ENCODE measurements at places on chromosomes 5 and 9.

DNA sequence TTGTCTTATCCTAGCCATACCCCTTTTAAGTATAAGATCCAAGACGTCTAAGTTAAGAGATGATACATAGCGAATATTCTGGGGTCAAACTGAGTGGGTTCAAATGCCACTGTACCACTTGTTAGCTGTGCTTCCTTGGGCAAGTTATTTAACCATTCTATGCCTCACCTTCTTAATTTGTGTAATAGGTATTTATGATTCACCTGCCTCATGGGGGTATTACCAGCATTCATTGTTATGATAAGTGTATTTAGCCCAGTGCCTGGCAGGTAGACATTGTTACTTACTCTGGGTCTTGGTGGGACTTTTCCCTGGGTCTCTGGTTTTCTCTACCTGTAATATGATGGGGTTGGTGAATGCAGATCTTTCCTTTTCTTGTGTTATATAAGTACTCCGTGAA is 3.8 kb downstream of the LARP1 start:
- no peak for DNase-seq

DNA sequence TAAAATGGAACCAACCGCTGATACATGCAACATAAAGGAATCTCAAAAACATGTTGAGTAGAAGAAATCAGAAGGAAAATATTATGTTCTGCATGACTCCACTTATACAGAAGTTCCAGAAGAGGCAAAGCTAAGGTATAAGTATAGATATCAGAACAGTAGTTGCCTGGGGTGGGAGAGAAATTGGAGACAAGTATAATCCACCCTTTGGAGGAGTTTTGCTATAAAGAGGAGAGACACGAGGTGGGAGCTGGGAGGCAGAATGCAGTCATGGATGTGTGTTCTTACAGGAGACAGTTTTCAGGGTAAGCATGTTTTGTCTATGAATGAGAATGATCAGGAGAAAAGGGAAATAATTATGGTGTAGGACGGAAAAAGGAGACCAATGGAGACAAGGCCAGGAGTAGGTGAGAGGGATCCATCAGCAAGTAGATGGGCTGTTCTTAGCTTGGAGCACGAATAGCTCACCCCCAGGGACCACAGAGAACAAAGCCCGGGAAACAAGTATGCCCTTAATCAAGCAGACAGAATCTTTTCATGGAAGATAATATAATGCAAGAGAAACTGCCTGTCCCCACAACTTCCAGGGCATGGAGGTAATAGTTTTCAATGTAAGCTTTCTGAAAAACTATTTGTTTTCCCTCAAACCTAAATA is 72.2 kb downstream of the MED27 start:
- no peak for DNase-seq

DNA sequence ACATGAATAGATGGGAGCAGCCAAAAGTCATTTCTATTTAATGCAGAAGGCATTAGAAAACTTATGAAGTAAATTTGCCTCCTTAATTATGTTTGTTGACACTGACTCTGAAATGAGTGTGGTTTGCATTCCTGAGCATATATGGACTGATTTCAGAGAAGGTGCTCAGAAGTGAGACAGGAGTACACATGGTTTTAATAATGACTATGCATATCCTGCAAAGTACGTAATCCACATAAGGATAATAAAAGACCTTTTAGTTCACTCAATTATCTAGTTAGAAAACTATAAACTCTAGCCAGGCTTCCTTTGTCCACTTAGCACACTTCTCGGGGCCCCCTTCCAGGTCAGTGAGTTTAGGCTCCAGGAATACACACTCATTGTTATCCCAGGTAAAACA is 75.7 kb upstream of the SNX2 start:
- DNase-seq = no peak

DNA sequence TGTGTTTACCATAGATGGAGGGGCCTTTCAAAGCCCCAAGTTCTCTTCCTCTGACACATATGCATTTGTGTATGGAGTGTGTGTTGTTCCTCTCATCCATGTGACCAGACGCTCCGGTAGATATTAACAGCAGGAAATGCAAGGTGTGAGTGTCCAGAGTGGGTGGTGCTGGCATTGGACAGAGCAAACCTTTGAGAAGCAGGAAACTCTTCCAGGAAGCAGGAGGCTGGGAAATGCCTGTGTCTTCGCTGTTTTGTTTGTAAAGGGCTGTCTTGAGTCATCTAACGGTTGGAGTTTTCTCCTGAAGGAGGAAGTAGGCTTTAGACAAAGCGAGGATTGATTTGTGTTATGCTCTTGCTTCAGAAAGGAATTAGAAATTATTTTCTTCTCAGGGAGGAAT is 370.9 kb downstream of the PLK2 start:
- no peak for DNase-seq

DNA sequence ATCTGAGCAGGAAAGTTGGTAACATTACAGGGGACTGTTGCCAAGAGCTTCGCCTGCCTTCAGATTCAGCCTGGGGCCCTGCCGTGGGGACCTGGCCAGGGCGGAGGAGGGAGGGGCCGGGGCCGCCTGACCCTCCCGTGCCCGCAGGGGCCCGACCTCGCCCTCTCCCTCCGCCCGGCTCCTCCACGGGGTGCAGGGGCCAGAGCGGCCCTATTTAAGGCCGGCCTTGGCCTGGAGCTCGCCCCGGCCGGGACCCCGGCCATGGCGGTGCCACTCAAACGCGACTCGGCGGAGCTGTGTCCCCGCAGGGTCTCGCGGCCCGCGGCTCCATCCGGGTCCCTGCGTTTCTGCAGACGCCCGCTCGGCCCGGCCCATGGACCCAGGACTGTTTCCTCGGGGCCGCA is 757 bp downstream of the TMEM250 start:
- no peak for DNase-seq

GRCh38 chr5:93151896-93152295 is 429.1 kb downstream of the NR2F1-AS1 start:
- DNase-seq = no peak

GRCh38 chr9:33024126-33024965 is 727 bp upstream of the DNAJA1 start:
- no peak for DNase-seq

- DNase-seq = no peak
Observed at GRCh38 chr5:142433526-142434321, 108.9 kb upstream of the SPRY4 start.

DNA sequence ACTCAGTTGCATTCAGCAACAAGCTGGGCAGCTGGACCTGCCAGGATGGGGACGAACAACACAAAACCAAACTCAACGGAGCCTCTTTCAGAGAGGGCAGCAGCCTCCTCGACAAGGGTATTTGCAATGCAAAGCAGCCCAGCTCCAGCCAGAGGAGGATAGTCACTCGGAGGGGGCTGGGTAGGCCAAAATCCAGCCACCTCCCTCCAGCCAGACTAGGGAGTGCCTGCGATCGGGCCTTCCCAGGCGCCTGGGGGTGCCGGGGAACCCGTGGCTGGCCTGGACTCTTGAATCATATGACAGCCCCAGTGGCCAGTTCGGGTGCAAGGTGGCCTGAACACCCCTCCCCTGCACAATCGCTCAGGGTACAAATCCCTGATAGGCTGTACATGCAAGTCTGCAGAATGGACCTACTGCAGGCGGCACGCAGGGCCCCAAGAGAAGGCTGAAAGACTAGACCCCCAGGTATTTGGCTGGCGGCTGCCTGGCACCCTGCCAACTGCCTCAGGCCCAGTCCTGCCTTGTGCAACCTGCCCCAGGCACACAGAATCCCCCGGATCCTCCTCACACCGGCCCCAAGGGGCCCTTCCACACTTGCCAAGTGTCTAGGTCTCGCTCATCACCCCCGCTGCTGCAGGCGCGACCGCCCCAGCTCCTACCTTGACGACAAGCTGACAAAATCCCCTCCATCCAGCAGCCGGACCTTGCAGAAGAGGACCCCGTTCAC is 1.3 kb downstream of the EEIG1 start:
- DNase-seq = no peak

DNA sequence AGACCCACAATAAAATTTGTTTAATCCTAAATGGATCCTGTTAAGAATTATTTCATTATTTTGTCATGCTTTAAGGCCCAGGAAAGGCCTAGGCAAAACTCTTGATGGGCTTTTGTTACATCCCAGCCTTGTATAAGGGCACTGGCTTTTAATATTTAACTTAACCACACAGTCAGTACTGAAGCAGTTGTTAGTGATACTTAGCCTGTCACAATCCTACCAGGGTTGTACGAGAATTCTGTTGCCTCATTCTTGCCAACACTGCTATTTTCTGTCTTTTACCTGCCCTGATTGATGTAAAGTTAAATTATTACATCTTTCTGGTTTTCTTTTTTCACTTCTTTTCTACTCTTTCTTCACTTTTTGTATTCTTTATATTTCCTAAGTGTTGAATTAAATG is 10.9 kb downstream of the ZNF169 start:
- no peak for DNase-seq

DNA sequence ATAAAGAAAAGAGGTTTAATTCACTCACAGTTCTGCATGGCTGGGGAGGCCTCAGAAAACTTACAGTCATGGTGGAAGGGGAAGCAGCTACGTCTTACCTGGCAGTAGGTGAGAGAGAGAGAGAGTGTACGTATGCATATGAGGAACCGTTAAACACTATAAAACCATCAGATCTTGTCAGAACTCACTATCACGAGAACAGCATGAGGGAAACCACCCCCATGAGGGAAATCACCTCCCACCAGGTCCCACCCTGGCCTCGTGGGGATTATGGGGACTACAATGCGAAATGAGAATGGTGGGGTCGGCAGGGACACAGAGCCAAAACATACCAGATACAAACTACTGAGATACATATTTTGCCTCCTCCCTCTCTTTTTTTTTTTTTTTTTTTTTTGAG is 10.8 kb upstream of the FER start:
- no peak for DNase-seq

- no peak for DNase-seq
Observed at GRCh38 chr9:8268216-8268878, 468.8 kb upstream of the DMAC1 start.

DNA sequence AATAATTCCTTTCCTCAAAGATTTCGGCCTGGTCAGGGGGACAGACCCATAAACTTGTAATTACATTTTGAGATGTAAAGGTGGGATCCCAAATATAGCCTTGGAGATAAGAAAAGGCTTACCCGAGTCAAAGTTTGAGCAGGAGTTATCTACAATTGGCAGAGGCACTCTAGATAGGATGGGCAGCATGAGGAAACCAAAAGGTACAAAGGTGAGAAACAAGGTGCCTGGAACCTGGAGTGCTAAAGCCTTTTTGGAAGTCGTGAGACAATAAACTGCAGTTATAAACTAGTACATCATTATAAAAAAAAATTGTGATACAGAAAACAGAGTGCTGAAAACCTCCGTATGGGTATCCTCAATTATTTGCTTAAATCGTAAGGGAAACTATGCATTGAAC is 212.4 kb downstream of the EFNA5 start:
- no peak for DNase-seq

DNA sequence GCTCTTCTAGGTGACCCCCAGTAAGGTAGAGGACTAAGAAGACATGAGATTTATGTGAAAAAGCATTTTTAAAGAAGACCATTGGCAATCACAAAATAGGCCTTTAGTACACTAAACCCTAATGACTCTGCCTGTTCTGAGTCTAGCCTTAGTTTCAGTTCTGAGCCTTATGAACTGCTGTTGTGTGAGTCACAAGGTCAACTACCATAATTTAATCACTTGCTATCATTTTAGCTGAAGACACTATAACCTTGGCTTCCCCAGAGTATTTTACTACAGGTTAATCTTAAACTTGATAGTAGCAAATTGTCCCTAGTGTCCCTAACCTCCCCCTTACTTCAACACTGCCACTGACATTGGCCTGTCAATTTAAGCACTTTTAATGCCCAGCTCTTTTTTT is 34.4 kb downstream of the APC start:
- DNase-seq = no peak

DNA sequence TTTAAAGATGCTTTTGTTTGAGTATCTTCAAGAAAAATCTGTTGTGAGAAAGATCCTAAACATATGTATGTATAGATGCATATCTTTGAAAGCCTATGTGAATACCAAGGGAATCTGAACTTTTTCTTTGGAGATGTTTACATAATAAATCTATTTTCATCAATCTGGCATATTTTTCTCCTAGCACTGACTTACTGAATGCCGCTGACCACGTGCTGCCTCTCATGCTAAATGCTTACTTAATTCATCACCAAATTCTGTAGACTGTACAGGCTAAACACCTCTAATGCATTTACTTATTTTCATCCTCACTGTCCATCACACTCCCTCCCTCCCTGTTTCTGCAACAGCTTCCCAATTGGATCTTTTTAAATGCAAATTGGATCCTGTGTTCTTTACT is 566.2 kb upstream of the WWC1 start:
- no peak for DNase-seq

GRCh38 chr9:99820685-99821395 is 845 bp upstream of the NR4A3 start:
- DNase-seq = no peak

DNA sequence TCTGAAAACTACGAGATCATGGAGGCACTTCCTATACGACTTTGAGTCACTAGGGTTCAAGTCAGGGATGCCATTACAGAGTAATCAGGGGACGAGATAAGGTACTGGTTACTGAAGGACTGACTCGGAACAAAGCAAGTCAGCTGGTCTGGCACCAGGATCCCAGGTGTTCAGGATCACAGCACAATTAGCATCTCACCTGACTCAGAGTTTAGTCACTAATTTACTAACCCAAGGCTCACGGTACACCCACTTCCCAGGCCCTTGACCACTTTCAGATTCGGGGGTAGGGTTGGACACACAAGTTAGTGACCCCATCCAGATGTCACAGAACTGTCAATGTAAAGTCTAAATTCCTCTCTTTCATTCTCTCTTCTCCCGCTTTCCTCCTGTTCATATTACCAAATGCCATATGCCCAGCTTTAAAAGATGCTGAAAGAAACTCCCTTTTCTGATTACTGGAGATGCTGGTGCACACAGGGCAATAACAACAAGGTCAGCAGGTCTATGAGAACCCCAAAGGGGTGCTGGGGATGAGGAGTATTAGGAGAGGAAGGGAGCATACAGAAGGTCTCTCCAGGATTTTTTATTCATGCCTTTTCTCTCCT is 657.8 kb downstream of the TLE1 start:
- no peak for DNase-seq

DNA sequence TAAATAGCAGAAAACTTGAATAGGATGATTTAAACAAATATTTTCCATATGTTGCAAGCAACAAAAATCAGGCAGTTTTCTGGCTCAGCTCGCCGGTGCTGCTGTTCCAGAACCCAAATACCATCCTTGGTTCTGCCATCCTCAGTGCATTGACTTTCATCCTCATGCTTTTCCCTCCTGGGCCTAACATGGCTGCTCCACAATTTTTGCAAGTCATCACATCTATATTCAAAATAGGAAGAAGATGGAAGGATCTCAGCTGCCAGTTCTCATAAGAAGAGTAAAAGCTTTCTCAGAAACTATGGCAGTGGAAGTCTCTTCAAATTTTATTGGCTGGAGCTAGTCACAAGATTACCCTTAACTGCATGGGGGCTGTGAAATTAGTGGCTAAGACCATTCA is 136.7 kb downstream of the STARD4 start:
- no peak for DNase-seq
